Osteoblast (primary cell): ENCODE measurements at places on chromosomes 12 and 14.

- DNase-seq = no peak
Measured at GRCh38 chr14:99004112-99004511, 267.9 kb downstream of the BCL11B start.

DNA sequence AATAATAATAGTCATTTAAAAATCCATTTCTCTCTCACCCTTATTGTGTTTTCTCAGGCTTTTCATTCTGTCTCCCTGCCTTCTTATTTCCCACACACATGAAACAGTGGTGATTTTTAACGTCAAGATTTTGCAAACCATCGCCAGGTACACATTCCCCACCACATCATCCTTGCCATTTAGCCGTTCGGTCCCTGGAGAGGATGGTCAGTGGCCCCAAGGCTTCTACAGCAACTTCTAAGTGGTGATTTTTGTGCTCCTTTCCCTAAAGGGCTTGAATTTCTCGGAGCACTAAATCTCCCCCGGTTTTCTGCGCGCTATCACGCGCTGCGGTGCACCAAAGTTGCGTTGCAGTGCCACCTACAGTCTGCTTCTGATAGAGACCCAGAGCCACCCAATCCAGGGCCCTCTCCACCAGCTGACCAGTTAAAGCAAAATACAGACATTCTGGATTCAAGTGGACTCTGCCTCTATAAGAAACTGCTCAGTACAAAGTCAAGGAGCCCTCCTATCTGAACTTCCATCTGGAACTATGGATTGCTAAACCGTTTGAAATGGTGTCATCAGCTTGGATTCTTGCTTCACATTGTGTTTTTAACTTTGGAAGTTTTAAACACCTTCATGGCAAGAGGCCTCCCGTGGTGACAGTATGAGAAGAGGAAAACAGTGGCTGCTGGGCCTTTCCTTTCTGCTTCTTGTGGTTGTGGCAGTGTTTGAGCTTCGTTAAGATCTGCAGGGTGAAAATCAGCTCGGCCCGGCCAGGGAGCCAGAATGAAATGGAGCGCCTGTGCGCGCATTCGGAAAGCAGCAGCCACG lies 234.0 kb downstream of the SPTSSA start:
- DNase-seq = peak; percentile 86

GRCh38 chr12:131796754-131797587 lies 31.2 kb upstream of the MMP17 start:
- DNase-seq = no peak

- DNase-seq = no peak
Measured at GRCh38 chr14:59330455-59330854, 134.7 kb downstream of the GPR135 start.

- DNase-seq = no peak
Measured at GRCh38 chr12:47004634-47005033, 74.8 kb upstream of the PCED1B start.
